ENCODE measurements at places on chromosomes 16 and 17.

DNA sequence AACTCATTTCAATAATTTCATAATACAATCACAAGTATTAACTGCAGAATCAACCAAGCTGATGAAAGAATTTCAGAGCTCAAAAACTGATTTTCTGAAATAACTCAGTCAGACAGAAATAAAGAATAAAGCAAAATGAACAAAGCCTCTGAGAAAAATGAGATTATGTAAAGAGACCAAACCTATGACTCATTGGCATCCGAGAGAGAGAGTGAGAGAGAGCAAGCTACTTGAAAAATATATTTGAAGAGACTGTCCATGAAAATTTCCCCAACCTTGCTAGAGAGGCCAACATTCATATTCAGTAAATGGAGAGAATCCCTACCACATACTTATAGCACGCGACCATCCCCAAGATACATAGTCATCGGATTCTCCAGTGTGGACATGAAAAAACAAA lies 1376.4 kb downstream of the CDH11 start:
- DNase-seq, result no peak

- DNase-seq, result no peak
These were observed 11.8 kb downstream of the HASPIN start for GRCh38 chr17:3735515-3735914.

DNA sequence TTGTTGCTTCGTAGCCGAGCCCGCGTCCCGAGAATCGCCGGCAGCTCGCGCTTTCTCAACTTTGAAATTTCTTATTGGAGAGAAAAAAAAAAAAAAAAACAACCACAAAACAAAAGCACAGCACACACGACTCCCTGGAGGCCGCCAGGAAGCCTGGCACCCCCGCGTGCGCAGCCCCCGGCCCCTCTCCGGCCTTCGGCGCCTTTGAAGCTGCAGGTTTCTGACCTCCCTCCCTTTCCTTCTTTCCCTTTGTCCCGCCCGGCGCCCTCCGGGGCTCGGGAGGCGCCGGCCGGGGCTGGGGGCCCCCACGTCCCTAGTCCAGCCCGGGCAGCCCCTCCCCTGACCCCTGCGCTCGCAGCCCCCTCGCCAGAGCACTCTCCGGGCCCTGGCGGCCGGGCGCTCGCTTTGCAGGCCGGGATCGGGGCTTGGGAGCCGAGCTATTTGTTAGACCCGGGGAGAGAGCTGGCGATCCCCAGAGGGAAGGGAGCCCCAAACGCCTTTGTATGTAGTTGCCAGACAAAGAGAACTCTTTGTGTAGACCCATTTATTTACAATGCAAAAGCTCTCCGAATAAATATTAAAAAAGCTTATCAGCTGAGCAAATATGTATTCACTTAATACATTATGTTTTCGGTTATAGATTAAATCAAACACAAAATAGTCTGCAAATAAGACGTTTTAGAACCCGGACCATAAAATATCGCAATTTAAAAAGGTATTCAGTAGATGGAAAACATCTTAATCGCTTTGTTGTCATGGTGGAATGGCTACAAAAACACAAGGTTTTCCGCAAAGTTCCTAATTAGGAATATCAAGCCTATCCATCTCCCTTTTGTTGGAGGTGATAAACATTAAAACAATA lies 2.3 kb downstream of the BAHCC1 start:
- DNase-seq, result no peak

DNA sequence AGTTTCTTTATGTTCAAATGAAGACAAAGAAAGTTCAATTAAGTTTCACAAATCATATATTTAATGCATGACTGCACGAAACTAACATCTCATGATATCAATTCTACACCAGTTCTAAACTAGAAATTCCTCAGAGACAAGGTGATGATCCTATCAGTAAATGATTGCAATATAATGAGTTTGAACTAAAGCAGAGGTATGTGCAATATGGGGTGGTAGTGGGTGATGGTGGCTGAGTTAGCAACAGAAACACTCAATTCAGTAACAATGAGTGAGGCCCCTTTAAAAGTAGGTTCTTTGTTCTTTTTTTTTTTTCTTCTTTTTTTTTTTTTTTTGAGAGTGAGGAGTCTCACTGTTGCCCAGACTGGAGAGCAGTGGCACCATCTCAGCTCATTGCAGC lies 1551.7 kb upstream of the GOT2 start:
- DNase-seq, result no peak

DNA sequence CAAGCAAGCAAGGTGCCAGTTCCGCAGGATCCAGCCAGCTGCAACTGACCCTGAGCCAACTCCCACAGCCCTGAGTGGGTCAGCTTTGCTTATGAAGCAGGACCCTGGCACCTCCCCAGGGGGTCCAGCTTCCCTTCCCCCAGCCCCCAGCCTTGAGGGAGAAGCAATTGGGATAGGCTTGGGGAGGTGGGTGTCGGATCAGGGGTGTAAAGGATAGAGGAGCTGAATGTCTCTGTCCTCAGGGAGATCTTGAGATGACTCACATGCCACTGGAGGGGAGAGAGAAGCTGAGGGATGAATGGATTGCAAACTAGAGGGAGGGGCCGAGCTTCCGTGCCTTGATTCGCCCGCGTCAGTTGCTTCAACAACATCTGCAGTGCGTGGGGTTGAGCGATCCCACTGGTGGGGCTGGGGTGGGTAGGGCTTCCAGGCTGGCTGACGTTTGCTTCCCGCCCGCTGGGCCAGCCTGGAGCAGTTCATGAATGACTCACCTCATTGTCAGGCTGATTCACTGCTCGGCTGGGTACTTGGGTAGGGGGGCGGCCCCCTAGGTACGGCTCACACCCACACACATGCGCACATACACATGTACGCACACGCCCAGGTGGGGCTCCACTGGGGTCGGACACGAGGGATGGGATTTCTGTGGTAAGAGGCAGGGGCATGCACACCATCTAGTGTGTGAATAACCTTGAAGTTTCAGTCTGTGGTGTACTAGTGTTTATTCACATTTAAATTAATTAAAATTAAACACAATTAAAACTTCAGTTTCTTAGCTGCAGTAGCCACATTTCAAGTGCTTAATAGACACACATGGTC lies 3.6 kb upstream of the HROB start:
- DNase-seq, result no peak
